ENCODE measurements at places on chromosomes 6 and 20. TPM values are rescaled to one million over a fixed set of nuclear protein-coding genes. Genes with fewer than 3 reads are reported as not detected.
A peak's percentile ranks its signal among the peaks of the same experiment; 100 is the strongest.

PI3 gene
- total RNA-seq, result 11.1 TPM

GRCh38 chr20:12977328-12978125 is 31.2 kb upstream of the SPTLC3 start:
- no peak for DNase-seq

DNA sequence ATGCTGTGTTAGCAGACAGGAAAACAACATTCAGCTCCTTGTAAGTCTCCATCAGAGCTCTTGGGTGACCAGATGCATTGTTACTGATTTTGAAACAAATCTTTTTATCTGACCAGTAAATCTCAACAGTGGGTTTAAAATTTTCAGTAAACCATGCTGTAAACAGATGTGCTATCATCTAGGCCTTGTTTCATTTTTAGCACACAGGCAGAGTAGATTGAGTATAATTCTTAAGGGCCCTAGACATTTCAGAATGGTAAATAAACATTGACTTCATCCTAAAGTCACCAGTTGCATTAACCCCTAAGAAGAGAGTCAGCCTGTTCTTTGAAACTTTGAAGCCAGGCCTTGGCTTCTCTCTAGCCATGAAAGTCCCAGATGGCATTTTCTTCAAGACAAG is 237.2 kb upstream of the BMP2 start:
- no peak for DNase-seq

- DNase-seq, result no peak
Observed at GRCh38 chr6:78999737-79000136, 78.3 kb downstream of the PHIP start.

- DNase-seq, result no peak
Observed at GRCh38 chr6:149060300-149060984, 257.1 kb upstream of the TAB2 start.

GRCh38 chr6:48109944-48110343 is 1.1 kb downstream of the PTCHD4 start:
- no peak for DNase-seq

- DNase-seq, result no peak
Observed at GRCh38 chr6:19013026-19013705, 626.0 kb downstream of the RNF144B start.

DNA sequence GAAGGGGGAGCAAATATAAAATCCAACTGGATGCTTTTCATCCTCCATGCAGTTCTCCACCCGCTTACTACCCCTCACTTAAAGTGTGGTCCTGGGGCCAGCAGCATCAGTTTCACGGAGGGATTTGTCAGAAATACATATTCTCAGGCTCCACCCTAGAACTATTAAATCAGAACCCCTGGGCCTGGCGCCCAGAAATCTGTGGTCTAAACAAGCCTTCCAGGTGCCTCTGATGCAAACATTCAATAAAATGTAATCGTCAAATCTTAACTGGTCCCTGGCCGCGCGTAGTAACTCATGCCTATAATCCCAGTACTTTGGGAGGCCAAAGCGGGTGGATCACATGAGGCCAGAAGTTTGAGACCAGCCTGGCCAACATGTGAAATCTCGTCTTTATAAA is 47.7 kb downstream of the ATXN1 start:
- no peak for DNase-seq

GRCh38 chr20:13927171-13927570 is 63.2 kb downstream of the SEL1L2 start:
- DNase-seq, result no peak

GRCh38 chr20:59603176-59603575 is 1.2 kb upstream of the PHACTR3 start:
- DNase-seq, result no peak

DNA sequence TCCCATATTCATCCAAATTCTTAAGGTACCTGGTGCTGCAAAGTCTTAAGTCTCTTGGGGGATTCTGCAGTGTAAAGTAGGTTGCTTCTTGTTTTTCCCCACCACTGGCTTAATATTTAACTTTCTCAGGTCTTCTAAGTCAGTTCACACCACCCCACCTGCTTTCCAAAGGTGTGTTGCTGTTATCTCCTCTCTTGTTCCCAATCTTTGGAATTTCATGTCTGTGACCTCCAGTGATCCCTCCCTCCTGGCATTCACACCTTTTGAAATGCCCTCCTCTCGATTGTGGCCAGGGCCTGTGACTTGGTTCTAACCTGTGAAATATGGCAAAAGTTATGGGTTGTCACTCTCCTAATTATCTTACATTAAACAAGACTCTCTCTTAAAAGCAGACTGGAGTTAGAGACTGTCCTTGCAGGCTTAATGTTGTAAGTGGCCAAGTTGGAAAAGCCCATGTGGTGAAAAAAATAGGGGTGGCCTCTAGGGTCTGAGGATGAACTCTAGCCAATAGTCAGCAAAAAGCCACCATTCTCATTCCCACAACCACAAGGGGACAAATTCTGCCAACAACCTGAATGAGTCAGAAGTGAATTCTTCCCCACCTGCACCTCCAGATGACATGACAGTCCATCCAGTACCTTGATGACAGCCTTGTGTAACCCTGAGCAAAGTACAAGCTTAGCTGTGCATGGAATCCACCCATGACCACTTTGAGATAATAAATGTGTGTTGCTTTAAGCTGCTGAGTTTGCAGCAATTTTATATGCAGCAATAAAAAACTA is 45.1 kb downstream of the ADGRF1 start:
- DNase-seq, result no peak

DNA sequence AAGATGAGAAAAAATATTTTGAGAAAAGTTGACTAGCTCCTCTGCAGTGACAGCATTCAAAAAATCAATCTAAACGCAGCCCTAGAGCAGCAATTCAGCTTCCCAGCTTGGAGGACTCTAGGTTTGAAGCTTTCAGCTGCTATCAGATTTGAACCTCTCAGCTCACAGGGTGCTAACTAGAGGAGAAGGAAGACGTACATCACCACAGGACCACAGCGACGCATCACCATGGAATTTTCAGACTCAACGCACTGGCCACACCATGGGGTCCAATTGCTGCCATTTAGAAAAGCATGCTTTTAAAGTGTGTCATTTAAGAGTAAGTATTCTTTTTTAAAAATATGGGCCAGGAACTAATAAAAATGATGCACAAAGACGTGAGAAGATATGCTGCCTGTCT is 45.0 kb upstream of the FUCA2 start:
- no peak for DNase-seq

DNA sequence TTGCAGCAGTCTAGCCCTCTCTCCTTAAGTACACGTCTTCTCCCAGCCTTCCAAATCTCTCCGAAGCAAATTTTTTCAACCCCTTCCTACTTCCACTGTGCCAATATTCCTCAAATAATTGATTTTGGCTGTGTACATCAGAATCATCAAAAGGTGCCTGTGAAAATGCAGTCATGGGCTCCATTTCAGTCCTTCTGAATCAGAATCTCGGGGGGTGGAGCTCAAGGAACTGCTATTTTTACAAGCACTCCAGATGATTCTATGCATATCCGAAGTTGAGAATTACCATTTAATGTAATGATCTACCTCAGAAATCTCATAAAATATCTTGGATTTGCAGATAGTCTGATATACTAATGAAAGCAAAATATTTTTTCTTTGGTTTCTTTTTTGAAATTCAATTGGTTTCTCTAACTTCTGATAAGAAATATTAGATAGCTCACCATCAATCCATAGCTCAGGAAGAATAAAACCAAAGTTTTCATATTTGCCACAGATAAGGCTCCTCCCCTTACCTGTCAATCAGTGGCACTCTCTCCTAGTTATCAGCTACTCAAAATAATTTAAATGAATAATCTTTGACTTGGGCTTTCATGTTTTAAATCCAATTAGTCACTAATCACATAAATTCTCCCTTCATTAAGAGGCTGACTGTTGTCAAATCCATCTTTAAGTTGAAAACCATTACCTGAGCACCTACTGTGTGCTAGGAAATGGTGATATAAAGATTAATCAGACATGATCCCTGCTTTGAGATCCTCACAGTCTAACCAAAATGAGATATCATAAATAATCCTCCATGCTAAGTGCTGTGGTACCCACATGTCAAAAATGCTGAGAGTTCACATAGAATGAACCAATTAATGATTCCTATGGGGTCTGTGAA is 36.4 kb upstream of the STXBP5 start:
- DNase-seq, result no peak

DNA sequence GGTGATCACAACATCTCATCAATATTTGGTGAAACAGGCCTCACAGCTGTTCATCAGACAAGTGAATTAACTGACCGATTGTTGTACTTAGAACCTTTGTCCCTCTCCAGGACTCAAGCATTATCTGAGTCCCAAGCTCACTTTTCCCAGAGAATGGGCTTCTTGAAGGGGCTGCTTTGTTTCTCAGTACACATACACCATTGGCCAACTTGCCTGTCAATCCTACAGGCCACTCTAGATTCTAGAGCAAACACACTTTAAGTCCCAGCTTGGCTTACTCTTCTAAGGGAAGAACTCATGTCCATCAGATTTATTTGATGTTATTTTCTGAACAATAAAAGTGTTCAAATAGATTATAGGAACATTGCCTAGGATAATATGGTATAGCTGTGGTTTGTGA is 249.5 kb downstream of the BCKDHB start:
- DNase-seq, result no peak

DNA sequence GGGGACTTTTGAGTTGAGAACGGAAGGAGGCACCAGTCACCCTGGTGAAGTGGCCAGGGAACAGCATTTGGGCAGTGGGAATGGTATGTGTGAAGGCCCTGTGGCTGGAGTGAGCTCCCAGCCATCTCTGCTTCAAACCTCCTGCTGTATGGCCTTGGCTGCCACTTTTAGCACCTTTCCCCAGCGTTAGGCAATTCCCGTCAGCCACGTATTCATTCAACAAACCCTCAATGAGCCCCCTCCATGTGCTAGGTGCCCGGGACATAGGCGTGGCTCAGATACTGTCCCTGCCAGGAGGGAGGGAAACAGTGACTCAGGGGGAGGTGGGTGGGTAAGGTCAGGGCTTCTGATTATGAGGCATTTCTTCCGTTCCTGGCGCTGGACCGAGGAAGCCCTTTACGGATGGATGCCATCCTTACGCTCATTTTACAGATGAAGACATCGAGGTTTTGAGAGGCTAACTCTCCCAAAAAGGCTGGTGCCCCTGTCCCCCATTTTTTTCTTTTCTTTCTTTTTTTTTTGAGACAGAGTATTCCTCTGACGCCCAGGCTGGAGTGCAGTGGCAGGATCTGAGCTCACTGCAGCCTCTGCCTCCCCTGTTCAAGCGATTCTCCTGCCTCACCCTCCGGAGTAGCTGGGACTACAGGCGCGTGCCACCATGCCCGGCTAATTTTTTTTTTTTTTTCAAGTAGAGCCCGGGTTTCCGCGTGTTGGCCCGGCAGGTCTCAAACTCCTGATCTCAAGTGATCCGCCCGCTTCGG is 37.5 kb downstream of the SRC start:
- peak; percentile 74 for DNase-seq

GRCh38 chr20:25273541-25274358 is 25.9 kb downstream of the PYGB start:
- DNase-seq, result peak; percentile 76

DNA sequence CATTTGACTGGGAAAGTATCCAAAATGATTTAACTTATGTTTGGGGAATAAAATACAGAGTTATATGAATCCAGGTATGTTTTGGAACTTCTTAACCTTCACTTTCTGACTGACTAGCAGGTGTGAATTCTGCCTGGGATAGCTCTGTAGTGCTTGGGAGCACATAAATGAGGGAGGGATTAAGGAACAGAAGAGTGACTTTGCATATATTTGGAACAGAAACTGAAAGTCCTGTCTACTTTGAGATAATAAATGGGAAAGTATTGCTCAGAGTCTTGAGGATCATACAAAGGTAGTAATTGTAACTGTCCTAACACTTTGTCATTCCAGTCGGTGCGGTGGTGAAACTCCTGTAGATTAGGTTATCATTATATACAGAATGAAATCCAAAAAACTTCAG is 317.6 kb downstream of the RIMS1 start:
- no peak for DNase-seq

DNA sequence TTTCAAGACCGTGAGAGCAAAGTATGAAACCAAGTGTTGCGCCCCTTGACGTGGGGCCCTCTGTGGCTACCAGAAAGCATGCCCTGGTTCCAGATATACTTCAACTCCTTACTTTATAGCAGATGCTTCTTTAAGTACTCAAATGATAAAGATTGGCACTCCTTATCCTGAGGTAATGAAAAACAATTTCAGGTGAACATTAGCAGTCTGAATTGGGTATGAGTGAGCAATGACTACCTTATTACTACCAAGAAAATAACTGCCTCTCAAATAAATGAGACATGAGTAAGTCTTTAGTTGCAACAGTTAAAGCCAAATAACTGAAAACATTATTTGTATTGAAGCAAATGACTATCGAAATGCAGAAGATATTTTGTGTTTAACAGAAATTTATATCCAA is 408.7 kb downstream of the MMUT start:
- no peak for DNase-seq

- DNase-seq, result no peak
Observed at GRCh38 chr6:111975466-111975865, 78.4 kb upstream of the CCN6 start.

DNA sequence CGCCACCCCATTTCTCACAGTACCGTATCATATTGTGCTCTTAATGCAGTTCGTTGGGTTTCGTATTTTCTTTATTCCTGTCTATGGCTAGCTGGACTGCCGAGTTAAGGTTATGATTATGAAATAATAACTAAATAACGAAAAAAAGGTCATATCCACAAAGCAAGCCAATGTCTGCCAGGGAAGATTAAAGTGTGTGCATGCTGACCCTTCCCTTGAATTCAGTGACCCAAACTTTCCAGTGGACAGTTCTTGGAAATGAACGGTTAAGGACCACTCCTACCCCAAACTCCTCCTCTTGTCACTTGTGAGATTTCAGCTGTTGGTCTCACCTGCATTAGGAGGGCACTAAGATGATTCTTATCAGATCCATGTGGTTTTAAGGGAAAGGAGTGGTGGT is 171.6 kb downstream of the ZNF217 start:
- no peak for DNase-seq

DNA sequence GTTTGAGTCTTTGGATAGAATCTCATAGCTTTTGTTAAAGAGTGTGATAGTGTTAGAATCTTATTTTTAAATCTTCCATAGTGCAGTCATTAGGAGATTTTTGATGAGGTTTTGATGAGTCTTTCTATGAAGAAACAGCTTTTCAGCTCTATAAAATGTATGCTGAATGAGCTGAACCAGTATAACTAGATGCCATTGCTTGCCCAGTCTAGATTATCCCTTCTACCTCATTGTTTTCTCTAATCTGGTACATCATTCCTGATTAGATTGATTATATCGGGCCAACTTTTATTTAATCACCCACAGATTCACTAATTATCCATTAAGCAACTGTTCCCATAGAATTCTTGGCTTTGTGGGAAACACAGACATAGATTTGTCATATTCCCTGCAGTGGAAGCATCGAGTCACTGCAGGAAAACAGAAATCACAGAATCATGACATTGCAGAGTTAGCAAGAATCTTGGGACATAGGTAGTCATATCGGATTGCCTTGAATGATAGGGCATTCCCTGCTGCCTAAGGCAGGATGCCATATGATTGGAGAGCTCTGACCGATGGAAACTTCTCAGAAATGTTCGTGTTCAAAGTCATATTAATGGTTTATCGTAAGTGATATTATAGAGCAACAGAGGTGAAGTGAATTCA is 882.7 kb upstream of the FLRT3 start:
- DNase-seq, result no peak
